ENCODE measurements at places on chromosomes 16 and 17.

GRCh38 chr16:68762996-68763756 is 26.1 kb downstream of the CDH1 start:
- no peak for DNase-seq

DNA sequence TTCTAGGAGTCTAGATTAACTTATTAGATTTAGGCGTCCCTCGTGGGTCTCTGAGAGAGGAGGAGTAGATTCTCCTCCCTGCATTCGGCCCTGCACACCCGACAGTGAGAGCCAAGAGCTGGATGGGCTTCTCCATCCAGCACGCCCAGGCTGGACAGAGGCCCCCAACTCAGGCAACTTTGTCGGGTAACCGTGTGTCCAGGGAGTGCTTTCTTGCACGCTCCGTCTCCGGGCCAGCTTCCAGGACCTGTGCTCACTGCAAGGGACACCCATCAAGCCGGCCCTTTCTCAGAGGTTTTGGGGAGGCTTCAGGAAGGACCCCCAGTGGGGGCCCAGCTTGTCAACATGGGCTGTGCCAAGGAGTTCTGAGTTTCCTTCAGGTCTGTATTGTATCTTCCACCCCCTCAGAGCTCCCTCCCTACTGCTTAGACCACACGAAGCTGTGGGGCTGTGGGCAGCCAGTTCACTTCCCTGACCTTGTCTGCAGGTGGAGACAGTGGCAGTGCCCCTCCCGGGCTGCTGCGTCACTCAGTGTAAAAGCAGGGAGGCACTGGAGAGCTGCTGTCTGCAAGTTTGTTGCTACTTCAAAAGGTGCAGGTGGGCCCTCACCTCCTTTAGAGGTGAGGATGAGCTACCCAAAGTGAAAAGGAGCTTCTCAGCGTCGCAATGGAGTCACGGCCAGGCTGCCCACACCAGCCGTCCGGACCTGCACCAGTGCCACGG is 24.0 kb upstream of the C16orf78 start:
- DNase-seq: no peak

DNA sequence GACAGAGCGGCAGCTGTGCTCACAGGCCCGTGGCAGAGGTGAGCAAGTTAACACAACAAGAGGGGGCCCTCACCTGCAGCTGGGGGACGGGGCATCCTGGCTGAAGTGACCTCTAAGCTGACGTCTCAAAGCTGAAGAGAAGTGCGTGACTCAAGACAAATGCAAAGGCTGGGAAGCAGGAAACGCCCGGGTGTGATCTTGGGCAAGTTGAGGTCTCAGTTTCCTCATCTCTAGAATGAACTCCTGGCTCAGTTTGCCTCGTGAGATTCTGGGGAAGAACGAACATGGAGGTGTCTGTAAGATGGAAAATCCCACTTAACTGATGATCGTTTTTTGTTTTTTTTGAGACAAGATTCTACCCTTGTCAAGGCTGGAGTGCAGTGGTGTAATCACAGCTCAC is 40.1 kb upstream of the C1QL1 start:
- DNase-seq: peak; percentile 64

DNA sequence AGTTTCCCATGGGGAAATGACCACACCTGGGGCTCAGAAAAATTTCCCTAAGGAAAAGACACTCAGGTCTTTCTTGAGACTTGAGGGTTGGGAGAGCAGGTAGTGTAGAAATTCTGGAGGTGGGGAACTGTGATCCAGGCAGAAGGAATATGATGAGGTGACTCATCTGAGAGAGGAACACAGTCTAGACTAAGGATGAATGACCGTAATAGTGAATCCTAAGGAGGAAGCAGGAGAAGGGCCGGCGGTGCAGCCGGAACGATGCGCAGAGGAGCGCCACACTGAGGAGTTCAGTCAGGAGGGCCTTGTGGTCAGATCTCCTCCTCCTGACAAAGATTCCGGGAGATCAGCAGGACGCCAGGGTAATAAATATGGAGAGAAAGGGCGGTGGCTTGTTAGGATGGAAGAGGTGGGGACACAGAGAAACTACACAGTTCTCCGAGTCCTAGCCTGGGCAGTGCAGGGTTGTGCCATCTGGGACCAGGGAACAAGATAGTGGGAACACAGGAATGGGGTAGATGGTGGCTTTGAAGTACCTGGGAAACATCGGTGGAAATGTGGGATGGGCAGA is 135.6 kb downstream of the PARN start:
- no peak for DNase-seq

DNA sequence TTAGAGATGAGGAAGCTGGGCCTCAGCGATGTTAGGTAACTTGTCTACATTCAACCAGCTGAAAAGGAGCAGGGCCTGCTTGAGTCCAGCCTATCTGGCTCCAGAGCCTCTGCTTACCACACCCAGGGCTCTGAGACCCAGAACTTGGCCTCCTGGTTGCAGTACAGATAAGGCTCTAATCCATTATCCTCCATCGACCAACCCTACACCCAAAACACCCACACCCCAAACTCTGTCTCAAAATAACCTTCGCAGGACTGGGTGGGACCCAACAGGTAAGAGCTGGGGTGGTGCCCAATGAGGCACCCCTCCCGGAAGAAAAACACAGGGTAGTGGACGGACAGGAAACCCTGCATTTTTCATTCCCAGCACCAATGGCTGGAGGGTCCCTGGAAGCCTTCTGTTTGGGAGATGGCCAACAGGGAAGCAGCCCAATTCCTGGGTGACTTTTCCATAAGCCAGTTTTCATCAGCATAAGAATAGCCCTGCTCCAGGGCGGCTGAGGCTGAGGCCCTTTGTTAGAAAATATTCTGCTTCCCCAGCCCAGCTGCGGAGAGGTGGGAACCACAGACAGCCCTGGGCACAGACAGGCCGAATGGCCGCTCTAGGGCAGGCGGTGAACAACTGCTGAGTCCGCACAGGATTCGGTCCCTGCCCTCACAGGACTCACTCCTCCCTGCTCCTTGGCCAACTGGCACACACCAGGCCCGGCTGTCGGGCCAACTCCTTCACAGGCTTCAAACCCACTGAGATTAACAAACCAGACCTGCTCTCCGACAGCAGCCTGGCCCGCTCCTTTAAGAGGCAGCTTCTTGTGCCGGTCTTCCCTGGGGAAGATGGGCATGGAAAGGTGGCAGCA is 9.8 kb downstream of the SMIM5 start:
- no peak for DNase-seq

DNA sequence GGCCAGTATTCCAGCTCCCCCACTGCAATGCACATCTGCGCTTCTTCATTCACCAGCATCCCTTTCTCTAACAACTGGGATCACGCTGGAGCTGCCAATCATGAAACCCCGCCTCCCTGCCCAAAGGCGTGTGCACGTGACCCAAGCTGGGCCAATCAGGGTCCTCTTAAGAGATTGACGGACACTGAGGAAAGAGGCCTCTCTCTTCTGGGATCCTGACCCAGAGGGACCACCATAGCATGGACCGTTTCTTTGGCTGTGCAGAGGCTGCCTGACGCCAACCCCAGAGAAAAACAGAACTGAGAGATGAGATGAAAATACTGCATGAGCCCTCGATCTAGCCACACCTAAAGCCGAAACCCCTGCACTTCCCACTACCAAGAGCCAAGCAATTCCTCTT is 32.0 kb downstream of the COTL1 start:
- peak; percentile 42 for DNase-seq

DNA sequence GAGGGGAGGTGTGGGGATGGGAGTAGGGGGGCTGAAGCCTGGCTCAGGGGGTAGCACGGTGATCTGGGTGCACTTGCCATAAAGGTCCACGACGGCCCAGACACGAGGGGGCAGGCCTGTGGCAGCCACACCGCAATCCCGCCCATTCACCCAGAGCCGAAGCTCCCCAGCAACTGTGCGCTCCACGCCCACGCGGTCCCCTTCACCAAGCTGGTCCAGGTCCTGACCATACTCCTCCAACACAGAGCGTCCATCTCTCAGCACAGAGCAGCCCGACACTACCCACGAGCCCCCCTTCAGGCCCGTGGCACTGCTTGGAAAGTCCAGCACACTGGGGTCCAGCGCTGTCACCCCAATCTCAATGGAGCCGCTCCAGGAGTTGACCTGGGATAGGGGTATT is 1.6 kb downstream of the NEURL4 start:
- no peak for DNase-seq

DNA sequence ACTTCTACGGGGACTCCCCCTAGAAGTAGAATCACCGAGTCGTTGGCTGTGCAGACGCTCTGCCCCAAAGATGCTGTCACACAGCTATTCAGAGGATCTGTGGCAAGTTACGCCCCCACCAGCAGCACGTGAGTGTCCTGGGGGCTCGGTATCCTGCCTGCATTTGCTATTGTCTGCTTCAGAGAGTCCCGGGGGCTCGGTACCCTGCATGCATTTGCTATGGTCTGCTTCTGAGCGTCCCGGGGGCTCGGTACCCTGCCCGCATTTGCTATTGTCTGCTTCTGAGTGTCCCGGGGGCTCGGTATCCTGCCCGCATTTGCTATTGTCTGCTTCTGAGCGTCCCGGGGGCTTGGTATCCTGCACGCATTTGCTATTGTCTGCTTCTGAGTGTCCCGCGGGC is 23.8 kb upstream of the ZNF469 start:
- DNase-seq: no peak

DNA sequence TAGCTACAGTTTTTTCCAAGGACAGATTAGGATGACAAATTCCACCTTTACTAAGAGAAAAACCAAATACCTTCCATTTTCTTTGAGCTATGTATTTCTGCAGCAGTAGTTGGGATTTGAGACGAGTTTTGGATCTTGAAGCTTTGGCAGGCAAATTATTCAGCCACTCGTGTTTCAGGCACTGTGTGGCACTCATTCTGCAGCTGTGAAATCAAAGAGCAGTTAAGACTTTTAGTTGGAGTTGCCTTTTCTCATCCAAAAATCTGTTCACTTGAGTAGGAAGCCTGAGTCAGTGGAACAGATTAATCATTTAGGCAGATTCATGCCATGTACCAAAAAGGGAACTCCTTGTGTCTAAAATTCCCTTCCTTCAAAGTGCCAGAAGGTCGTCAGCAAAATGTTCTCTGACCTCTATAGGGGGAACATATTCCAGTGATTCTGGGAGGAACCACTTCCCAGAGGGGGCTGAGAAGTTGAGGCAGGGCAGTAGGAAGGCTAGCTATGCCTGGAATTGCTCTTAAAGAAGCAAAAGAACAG is 20.1 kb downstream of the ORC6 start:
- DNase-seq: peak; percentile 26

DNA sequence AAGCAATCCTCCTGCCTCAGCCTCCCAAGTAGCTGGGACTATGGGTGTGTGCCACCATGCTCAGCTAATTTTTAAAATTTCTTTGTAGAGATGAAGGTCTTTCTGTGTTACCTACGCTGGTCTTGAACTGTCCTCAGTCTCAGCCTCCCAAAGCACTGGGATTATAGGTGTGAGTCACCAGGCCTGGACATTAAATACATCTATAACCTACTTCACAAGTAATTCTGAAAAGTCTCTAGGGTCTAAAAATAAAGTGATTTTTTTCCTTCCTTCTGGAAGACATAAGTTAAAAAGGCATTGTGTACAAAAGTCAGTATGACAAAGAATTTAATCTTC is 118.3 kb downstream of the PARN start:
- DNase-seq: no peak

- no peak for DNase-seq
Observed at GRCh38 chr17:56979091-56979480, 1.2 kb downstream of the SCPEP1 start.

- DNase-seq: no peak
Observed at GRCh38 chr17:2071024-2071385, 16.1 kb downstream of the HIC1 start.

Measured in inflammatory macrophage (primary cell).